ENCODE measurements at places on chromosomes 4 and X.

GRCh38 chrX:154026136-154027021, 6.7 kb upstream of the IRAK1 start:
- no peak for DNase-seq

GRCh38 chr4:13329963-13330362, 154.2 kb downstream of the RAB28 start:
- DNase-seq = no peak

GRCh38 chrX:134949271-134949670, 41.5 kb upstream of the SMIM10 start:
- no peak for DNase-seq

DNA sequence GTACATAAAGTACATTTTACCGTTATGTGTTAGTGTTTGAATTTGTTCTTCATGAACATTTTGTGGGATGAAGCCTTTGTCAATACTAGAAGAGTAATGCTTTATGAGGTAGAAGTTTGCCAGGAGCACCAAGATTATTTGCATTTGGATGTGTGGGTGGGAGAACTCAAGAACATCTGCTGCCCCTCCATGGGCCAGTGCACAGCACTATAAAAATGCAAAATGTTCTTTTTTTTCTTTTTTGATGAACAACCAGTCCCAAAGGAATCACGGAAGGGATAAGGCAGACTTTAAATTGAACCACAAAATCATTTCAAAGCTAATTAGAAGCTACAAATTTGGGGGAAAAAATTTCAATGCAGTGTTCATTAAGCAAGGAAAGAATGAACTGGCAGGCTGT, 300.3 kb upstream of the NWD2 start:
- no peak for DNase-seq

- no peak for DNase-seq
These were observed 39.0 kb upstream of the RASL11B start for GRCh38 chr4:52822972-52823701.

GRCh38 chrX:40719218-40719617, 16.1 kb downstream of the MED14 start:
- no peak for DNase-seq

GRCh38 chrX:153870288-153870690, 15.7 kb downstream of the L1CAM start:
- no peak for DNase-seq

- no peak for DNase-seq
These were observed 52.2 kb downstream of the STIM2 start for GRCh38 chr4:26912810-26913209.

GRCh38 chr4:86939729-86940575, 5.1 kb downstream of the AFF1 start:
- DNase-seq = peak; percentile 2

- no peak for DNase-seq
These were observed 6.6 kb downstream of the DUSP9 start for GRCh38 chrX:153653556-153653955.

DNA sequence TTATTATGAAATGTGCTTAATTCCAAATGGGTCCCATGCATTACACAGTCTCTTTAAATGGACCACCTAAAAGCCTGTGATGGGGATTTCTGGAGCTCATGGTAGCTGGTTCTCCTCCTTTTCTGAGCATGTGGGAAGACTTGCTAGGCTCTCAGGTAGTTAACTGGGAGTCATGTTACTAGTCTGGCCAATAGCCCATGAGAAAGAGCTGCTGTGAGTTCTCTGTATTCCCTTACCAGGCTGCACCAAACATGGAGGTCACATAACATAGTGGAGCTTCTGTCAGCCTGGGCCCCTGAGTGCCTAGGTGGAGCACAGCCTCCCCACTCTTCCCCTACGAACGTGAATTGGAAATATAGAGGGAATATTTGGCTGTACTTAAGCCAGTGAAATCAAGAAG, 198.4 kb downstream of the MAML3 start:
- no peak for DNase-seq

DNA sequence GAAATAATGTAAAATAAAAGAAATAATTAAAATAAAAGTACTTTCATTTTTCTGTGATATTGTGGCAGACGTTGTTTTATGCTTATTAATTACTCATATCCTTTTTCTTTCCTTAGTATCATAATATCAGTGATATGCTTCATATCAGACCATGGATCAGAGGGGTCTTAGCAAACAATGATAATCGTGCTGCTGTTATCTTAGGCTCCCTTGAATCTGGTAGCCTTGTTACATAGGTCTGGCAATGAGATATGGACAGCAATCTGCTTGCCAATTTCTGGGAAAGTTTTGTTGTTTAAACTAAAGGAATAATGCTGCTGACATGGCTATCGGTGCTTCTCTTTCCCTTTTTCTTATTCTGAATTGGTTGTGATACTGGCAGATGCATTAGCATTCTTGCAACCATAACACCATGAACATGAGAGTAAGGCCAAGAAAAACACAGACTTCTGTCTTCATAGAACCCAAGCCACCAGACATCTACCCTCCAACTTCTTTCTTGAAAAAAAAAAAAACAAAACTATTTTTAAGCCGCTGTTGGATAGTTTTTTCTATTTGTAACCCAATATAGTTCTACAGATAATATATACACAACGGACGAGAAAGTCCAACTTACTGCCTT, 16.4 kb downstream of the EPHA5 start:
- DNase-seq = no peak

GRCh38 chrX:109218761-109219160, 263.1 kb downstream of the GUCY2F start:
- no peak for DNase-seq

DNA sequence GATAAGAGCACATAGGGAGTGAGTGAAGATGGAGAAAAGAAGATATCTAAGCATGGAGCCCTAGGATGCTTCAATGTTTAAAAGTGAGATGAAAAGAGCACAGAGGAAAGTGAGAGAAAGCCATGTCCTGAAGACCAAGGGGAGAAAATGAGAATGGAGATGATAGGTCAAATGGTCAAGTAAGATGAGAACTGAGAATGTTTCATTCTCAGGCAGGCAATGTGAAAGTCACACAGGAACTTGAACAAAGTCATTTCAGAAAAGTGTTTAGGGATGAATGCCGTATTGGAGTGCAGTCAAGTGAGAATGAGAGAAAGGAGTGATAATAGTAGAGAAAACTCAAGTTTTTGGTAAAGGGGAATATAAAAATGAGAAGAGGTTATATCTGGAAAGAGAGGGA, 148.7 kb upstream of the PTCHD1 start:
- no peak for DNase-seq

DNA sequence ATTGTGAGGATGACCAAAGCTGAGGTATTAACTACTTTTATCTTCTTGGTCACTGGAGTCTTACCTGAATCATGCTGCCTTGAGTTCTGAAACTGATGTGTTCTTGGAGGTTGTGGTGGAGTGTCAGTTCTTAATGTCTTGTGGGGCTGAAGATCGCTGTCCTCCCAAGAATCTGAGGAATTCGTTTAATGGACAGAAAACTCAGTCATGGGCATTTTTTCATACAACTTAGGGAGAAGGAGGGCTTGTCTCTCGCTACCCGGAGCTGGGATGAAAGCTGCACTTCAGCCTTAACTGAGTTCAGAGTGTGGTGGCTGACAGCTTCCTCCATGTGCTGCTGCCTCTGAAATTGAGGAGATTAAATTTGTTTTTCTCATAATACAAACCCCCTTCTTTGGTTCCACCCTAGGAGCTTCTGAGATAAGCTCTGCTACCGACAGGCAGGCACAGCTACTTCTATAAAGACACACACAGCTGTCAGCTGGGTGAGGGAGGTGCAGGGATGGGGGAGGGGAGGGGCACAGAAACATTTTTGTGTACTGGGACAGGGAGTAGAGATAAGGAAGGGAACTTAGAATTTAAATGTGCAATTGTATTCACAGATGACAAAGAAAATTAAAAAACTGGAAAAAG, 30.8 kb downstream of the RBBP7 start:
- DNase-seq = no peak

GRCh38 chr4:148094149-148094548, 348.1 kb downstream of the NR3C2 start:
- DNase-seq = no peak

GRCh38 chrX:53190363-53190960, 34.5 kb downstream of the KDM5C start:
- DNase-seq = no peak

DNA sequence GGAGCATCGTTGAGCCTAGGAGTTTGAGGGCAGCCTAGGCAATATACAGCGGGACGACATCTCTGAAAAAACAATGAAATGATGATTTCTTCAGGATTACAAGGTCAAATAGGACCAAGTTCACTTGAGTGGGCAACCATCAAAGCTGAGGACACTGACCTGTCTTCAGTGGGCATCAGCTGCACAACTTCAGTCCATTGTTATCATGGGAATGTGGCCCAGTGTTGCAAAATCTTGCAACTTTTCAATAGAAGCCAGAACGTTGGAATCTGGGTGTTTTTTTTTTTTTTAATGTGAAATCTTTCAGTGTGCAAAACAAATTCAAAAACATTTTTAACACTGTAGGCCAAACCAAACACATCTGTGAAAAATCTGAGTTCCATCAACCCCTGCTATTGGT, 155.4 kb upstream of the PLAC1 start:
- DNase-seq = no peak

GRCh38 chr4:24024157-24024556, 134.3 kb upstream of the PPARGC1A start:
- DNase-seq = no peak

Measured in stimulated activated CD4-positive, alpha-beta T cell treated with anti-CD3 and anti-CD28 coated beads, Interleukin-4, amount 100 ng/mL, for 4 hours (primary cell).